ENCODE measurements at places on chromosomes 4 and X.

- no peak for DNase-seq
Observed at GRCh38 chrX:129689796-129690195, 35.0 kb upstream of the APLN start.

GRCh38 chrX:31545726-31546125, 473.9 kb upstream of the FTHL17 start:
- no peak for DNase-seq

- DNase-seq = no peak
Observed at GRCh38 chr4:45629717-45630116, 494.1 kb downstream of the GABRG1 start.

DNA sequence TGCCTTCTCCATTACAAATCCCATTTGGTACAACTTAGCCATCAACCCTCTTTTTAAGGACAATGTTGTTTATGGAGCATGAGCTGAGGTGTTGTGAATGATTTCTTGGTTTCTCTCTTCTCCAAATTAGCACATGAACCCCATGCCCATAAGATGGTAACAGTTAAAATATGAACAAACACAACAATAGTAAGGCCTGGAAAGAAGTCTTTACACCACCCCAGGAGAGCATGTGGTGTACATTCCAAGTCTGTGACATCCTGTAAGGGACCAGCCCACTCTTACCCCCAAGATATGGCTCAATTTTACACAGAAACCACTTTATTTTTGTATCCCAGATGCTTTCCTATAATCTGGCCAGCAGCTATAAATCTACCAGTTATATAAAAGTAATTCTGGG, 226.1 kb downstream of the COX18 start:
- no peak for DNase-seq

GRCh38 chr4:2378898-2379297, 39.5 kb downstream of the ZFYVE28 start:
- no peak for DNase-seq

DNA sequence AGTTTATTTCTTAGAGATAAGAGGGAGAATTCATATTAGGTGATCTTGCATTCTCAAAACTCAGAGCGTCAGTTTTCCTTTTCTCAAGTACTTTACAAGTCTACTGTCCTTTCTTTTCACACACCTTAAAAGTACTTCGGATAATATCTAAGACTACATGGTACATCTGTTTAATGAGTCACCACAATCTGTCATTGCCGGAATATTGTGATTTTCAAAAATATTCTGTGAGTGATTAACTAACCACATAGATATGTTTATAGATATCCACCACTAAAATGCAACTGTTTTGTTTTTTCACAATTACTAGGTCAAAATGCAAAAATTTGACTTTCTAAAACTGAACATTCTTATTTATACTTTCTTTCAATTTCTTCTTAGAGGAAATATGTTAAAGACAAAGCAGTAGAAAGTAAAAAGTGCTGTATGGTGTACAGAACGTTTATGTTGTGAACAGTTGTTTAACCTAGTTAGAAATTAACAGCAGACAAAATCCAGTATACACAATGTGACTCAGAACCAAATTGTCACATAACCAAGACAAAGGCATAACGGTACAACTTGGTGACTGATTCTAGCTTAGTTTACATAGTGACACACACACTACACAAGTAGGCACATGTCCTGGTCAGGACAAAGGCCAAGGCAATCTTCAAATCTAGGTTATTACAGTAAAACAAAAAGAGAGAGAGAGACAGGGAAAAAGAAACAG, 482.9 kb downstream of the NAF1 start:
- no peak for DNase-seq

GRCh38 chr4:72974694-72975487, 94.6 kb downstream of the COX18 start:
- DNase-seq = no peak

DNA sequence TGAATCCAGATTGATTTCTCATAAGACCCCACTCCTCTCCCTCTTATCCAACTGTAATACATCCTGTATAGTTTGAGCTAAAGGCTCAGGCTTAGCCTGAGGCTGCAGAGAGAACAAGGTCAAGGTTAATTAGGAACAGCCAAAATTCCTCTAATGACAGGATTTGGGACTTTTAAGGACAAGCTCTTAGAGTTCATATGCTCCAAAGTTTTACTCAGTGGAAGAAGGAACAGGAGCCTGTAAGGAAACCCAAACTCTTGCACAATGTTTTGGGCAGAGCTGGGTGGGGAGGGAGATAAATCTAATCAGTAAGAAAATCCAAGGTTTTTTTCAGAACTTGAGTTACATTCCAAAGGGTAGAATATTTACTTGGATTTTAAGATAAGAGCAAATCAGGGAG, 238.8 kb downstream of the QDPR start:
- peak; percentile 24 for DNase-seq

GRCh38 chr4:113064244-113064643, 14.8 kb downstream of the ANK2 start:
- no peak for DNase-seq

- DNase-seq = no peak
Observed at GRCh38 chr4:56909086-56909894, 1.6 kb downstream of the REST start.

GRCh38 chr4:142077048-142077447, 440.7 kb downstream of the IL15 start:
- no peak for DNase-seq

- DNase-seq = peak; percentile 75
Observed at GRCh38 chr4:187478292-187479140, 517.1 kb upstream of the ZFP42 start.

DNA sequence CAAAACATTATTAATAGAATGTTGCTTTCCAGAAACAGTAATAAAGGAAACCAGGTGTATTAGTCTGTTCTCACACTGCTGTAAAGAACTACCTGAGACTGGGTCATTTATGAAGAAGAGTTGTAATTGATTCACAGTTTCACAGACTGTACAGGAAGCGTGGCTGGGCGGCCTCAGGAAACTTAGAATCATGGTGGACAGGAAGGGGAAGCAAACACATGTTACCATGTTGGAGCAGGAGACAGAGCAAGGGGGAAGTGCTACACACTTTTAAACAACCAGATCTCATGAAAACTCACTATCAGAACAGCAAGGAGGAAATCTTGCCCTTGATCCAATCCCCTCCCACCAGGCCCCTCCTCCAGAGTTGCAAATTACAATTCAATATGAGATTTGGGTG, 815.8 kb downstream of the TRIML1 start:
- DNase-seq = no peak

- DNase-seq = no peak
Observed at GRCh38 chr4:95546866-95547714, 1.7 kb downstream of the UNC5C start.

DNA sequence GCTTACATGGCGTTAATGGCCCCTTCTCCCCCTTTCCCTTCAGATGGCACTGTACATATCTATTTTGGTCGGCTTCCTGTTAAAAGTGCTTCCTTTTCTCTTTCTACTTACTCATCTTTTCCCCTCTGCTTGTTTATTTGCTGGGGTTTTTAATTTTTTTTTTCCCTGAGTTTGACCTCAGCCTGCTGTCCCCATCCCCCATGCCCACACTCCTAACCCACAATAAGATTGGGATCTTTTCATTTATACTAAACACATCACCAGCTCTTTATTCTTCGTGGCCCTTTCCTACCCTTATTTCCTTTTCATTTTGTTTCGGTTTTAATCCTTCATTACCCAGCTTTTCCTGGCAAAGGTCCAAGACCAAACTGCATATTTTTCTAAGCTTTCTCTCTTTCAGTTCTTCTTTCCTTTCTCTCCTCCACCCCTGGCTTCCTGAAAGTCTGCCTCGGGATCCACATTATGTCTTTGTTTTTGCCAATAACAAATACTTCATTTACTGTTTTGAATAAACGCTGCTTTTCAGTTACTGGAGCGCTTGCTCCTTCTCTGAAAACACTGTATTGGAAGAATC, 152.0 kb upstream of the USP9X start:
- DNase-seq = no peak

DNA sequence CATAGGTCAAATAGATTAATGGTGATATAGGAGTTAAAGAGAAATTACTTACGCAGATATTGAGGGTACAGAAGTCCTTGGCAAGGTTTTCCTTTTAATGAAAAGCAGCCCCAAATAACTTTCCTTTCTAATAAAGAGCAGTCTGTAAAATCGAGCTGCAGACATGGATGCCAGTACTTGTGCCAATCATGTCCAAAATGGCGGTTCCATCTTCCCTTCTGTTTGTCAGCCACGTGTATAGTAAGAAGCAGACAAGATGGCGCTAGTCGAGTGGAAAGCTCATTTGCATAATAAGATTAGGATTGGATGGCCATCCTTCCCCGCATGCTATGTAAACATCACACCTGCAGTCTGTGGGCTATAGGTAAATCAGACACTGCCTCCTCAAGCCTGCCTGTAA, 68.5 kb downstream of the FGFBP1 start:
- DNase-seq = no peak

GRCh38 chrX:31038575-31039326, 33.1 kb downstream of the FTHL17 start:
- DNase-seq = peak; percentile 18

DNA sequence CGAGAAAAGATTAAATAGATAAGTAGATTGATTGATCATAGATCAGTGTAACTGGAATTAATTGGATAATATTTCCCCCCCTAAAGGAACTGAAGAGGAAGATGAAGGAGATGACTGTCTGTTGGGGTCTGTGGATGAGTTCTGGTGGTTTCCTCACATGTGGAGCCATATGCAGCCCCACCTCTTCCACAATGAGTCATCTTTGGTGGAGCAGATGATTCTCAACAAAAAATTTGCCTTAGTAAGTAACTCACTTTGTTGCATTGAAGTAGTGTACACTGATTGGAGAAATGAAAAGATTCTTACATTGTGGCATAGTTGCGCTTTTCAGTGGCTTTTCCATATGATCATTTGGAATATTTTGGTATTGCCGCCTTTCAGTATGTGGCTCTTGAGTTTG, 80.4 kb downstream of the NDST3 start:
- no peak for DNase-seq

- DNase-seq = no peak
Observed at GRCh38 chr4:3767570-3768288, 1.5 kb downstream of the ADRA2C start.

- no peak for DNase-seq
Observed at GRCh38 chr4:181477591-181477990, 765.6 kb upstream of the TENM3 start.

GRCh38 chrX:68692651-68693050, 45.2 kb downstream of the STARD8 start:
- DNase-seq = no peak

Measured in fibroblast of skin of left quadriceps (primary cell).